ENCODE measurements at places on chromosomes 3 and 15.

- peak; percentile 10 for DNase-seq
Observed at GRCh38 chr3:11774296-11774877, 72.3 kb downstream of the TAMM41 start.

- no peak for DNase-seq
Observed at GRCh38 chr15:50209809-50210208, 27.8 kb downstream of the SLC27A2 start.

GRCh38 chr15:41411031-41411430 lies 5.9 kb upstream of the RTF1 start:
- no peak for DNase-seq

GRCh38 chr3:171458864-171459136 lies 1.4 kb downstream of the TNIK start:
- no peak for DNase-seq

DNA sequence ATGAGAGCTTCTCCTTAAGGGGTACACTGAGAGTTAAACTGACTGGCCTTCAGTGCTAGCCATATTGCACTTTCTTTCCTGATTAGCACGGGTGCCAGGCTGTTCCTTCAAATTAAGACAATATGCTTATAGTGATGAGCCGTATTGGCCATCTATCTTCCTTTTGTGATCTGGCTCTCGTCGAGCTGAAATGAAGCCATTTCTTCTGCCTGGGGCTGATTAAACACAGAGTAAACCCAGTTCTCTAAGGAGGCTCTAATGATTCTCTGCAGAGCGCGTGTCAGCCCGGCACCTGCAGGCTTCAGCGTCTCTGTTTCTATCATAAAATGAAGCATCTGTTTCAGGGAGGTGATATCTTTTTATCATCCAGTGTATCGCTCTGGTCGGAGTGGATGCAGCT lies 107.5 kb upstream of the NR2F2 start:
- DNase-seq, result no peak

DNA sequence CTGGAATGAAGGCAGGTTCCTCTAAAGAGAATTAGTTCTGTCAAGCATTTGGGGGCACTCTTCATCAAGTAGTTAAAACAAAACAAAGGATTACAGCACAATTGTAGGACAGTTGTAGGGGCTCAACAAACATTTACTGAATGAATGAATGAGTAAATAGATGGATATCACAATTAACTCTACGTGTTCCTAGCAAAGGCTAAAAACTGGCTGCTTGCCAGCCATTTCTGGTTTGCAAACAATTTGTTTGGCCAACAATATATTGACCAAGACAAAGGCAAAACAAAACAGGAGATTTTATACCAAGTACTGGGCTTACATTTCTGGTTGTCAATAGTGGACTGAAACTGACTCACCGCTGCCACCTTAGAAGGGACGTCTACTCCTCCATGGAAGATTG lies 116.8 kb downstream of the ZNF280D start:
- DNase-seq, result peak; percentile 65

DNA sequence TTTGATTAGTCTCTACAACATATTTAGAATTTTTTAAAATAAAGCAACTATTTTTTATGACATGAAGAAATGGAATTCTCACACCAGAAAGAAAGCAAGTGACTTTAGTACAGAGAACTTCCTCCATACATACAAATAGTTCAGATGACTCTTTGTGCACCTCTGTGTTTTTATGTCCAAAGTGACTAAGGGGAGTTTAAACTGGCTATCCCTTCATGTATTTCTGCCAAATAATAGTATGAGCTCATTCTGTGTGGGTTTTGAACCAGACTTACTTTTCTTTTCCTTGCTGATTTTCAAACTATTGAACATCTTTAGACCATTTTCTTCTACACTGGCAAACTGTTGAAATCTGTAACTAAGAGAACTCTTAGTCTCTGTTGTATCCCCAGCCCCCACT lies 196.3 kb downstream of the EPHA3 start:
- no peak for DNase-seq

GRCh38 chr3:116285781-116286421 lies 159.4 kb downstream of the LSAMP start:
- no peak for DNase-seq

DNA sequence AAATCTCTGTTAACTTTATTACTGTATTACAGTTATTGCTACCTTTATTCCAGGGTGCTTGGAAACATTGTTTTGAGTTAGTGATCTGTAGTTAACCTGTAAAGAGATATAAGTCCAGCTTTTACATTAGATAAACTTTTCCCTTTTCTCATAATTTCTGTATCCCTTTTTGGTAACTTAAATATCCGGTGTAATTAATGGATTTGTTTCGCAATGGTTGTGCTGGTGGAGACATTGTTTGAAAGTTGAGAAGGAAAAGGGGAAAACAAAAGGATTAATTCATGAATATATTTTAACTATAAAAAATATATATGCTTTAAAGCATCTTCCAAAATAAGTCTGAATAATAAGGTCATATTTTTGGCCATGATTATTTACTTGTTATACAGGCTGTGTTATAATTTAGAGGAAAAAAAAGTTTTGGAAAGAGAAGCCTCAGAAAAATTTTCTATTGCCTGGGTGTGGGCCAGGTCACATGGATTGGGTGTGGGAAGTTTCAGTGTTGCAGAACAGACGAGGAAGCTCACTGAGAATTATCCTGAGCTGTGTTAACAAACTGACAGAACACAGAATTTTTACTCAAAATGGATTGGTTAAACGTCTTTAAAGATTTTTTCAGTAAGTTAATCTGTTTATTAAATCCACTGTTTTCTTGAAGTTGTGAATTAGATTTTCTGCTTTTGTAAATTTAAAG lies 27.7 kb upstream of the IL20RB start:
- DNase-seq, result no peak
